ENCODE measurements at places on chromosomes 7 and 10. TPM values are rescaled to one million over a fixed set of nuclear protein-coding genes. Genes with fewer than 3 reads are reported as not detected.

GRCh38 chr10:62038609-62039190 is 137.2 kb downstream of the ARID5B start:
- DNase-seq, result no peak

CRYGN gene
- polyA plus RNA-seq, result 0.31 TPM

GRCh38 chr10:95039281-95039680 is 30.0 kb downstream of the CYP2C8 start:
- no peak for DNase-seq

ECD gene
- polyA plus RNA-seq, result 40.2 TPM

GLRX3 gene
- polyA plus RNA-seq, result 67.4 TPM

Measured in left renal pelvis (tissue), 4 donors.